ENCODE measurements at places on chromosomes 12 and 14. TPM values are rescaled to one million over a fixed set of nuclear protein-coding genes. Genes with fewer than 3 reads are reported as not detected.

The OR11H7 gene
- not detected for total RNA-seq

The MDM1 gene
- 6.7 TPM for total RNA-seq

The WNT1 gene
- total RNA-seq: not detected

The ETFBKMT gene
- total RNA-seq: 0.40 TPM

The EPS8 gene
- total RNA-seq: 52.8 TPM

The CMTM5 gene
- not detected for total RNA-seq

The APEX1 gene
- 259 TPM for total RNA-seq

The GPRC5D gene
- not detected for total RNA-seq

The GPX2 gene
- total RNA-seq: 281 TPM

The HOXC12 gene
- not detected for total RNA-seq

The SPTB gene
- 0.91 TPM for total RNA-seq

The DDIT3 gene
- 36.1 TPM for total RNA-seq

All from A549 treated with ZK216348 at 1 μM for 4 hours (cell line).